ENCODE measurements at places on chromosomes 7 and 10.

DNA sequence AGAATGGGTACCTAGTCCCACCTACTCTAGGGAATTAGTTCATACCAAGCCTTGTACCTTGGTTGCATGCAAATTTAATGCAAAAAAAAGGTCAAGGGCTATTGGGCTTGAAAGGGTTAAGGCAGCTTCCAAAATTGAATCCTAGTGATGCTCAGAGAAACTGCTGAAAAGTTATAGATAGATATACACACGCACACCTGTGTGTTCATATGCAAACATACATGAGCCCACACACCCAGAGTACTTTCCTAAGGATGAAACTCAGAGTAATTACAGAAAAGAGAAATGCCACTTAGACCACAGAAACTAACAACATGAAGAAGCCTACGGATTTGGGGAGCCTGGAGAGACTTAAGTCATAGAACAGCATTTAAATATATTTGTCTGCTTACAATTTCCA lies 1.5 kb downstream of the SLC25A13 start:
- no peak for DNase-seq

GRCh38 chr7:43612599-43613589 lies 30.0 kb downstream of the STK17A start:
- no peak for DNase-seq

GRCh38 chr10:110631934-110632333 lies 12.2 kb upstream of the RBM20 start:
- no peak for DNase-seq

- no peak for DNase-seq
These were observed 2.9 kb upstream of the OSBPL3 start for GRCh38 chr7:24982917-24983316.

- no peak for DNase-seq
These were observed 124.7 kb downstream of the BICC1 start for GRCh38 chr10:58637352-58637751.

- DNase-seq, result peak; percentile 26
These were observed 36.7 kb upstream of the ABLIM1 start for GRCh38 chr10:114694752-114695151.

GRCh38 chr7:134016223-134016941 lies 110.8 kb upstream of the LRGUK start:
- no peak for DNase-seq

DNA sequence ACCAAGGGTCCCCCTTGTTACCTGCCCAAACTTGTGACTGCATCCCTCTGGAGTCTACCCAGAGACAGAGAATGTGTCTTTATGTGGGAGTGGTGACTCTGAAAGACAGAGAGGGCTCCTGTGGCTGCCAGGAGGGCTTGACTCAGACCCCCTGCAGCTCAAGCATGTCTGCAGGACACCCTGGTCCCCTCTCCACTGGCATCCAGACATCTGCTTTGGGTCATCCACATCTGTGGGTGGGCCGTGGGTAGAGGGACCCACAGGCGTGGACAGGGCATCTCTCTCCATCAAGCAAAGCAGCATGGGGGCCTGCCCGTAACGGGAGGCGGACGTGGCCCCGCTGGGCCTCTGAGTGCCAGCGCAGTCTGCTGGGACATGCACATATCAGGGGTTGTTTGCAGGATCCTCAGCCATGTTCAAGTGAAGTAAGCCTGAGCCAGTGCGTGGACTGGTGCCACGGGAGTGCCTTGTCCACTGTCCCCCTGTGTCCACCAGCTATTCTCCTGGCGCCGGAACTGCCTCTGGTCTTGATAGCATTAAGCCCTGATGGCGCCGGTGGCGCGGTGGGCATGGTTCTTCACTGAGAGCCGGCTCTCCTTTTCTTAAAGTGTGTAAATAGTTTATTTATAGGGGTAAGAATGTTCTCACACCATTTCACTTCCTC lies 19.4 kb upstream of the SH2D4B start:
- DNase-seq, result no peak

- DNase-seq, result no peak
These were observed 261.3 kb upstream of the AUTS2 start for GRCh38 chr7:69336976-69337375.

GRCh38 chr7:150389532-150389816 lies 10.3 kb downstream of the ZNF775 start:
- DNase-seq, result no peak

DNA sequence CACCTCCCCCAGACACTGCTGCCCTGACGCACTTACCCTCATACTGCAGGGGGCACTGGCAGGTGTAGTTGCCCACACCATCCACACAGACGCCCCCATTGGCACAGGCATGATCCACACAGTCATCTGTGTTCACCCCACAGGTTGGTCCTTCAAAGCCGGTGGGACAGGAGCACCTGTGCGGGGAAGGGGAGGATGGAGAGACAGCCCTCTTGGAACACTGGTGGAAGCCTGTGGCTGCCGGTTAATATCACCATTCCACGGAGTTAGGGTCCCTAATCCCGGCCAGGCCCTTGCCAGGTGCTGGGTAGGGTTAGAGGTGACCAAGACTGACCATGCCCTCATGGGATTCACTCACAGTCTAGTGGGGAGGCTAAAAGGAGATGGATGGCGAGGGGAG lies 171.8 kb downstream of the SLIT1 start:
- DNase-seq, result no peak

GRCh38 chr10:10780746-10781145 lies 236.9 kb upstream of the CELF2 start:
- no peak for DNase-seq

- no peak for DNase-seq
These were observed 6.6 kb upstream of the BMPR1A start for GRCh38 chr10:86749854-86750253.

DNA sequence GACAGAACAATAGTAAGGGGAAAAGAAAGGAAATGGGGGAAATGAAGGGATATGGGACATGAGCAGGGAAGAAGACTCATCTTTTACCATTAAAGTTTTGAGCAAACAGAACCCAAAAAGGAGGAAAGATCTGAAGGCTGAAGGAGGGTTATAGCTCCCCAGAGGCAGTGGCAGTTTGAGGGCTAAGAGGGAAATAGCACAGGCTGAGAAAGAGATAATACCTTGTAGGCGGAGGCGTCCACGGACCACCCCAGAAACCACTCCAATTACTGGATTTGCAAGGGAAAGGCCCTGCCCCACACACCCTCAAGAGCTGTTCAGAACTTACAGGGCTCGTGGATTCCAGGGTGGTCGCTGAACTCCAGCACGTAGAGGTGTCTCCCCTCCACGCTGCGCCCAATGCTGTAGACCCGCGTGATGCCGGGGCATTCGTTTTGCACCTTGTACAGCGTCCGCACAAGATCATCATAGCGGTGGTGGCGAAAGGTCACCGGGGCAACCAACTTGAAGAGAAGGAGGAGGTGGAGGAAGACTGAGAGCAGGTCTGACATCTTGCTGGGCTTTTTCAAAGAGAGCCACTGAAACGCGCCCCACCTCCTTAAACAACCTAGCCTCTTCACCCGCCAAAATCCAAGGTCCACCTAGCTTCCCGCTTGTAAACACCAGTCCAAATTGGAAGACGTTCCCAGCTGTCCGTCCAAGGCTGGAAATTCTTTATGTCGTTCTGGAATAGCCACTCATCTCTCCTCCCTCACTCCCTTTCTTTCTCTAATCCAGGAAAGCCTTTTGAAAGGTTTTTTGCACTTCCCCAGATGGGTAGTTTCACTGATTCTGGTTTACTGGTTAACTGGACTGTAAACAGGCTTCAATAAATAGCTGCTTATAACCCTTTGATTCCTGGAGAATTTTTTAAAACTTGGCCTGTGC lies at the start of gene CPN1:
TSS of gene CPN1 (minus strand) at position 795 of the 927 bp plus-strand sequence. CDS start at position 551, 244 bp downstream.
- no peak for DNase-seq

- DNase-seq, result no peak
These were observed 64.0 kb downstream of the C10orf143 start for GRCh38 chr10:130046591-130046990.

GRCh38 chr7:100148225-100148558 lies 526 bp upstream of the LAMTOR4 start:
- DNase-seq, result no peak

GRCh38 chr7:82234457-82235049 lies 209.0 kb downstream of the CACNA2D1 start:
- DNase-seq, result no peak

GRCh38 chr10:74150204-74150989 lies at the start of gene AP3M1:
Gene AP3M1, minus strand, starts transcription at chr10:74150828. Its CDS starts 12,449 bp downstream, at chr10:74138379.
- DNase-seq, result peak; percentile 78

GRCh38 chr7:116521046-116521664 lies 3.7 kb upstream of the CAV1 start:
- DNase-seq, result no peak

- no peak for DNase-seq
These were observed 2.5 kb downstream of the CAMK1D start for GRCh38 chr10:12351889-12352288.

DNA sequence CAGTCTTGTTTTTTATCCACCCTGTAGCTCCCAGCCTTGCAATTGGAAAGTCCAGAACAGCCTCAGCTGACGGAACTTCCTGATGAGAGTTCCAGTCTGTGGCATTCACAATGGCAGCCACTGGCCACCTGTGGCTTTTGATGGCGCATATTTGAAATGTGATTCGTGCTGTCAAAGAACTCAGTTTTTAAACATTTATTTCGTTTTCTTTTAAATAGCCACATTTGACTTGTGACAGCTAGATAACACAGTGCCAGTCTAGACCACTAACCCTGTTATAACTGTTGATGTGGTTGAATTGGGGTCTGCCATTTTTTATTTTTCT lies 97.3 kb downstream of the INPP5A start:
- DNase-seq, result no peak

GRCh38 chr10:75395932-75396630 lies 5.5 kb downstream of the ZNF503 start:
- DNase-seq, result no peak

DNA sequence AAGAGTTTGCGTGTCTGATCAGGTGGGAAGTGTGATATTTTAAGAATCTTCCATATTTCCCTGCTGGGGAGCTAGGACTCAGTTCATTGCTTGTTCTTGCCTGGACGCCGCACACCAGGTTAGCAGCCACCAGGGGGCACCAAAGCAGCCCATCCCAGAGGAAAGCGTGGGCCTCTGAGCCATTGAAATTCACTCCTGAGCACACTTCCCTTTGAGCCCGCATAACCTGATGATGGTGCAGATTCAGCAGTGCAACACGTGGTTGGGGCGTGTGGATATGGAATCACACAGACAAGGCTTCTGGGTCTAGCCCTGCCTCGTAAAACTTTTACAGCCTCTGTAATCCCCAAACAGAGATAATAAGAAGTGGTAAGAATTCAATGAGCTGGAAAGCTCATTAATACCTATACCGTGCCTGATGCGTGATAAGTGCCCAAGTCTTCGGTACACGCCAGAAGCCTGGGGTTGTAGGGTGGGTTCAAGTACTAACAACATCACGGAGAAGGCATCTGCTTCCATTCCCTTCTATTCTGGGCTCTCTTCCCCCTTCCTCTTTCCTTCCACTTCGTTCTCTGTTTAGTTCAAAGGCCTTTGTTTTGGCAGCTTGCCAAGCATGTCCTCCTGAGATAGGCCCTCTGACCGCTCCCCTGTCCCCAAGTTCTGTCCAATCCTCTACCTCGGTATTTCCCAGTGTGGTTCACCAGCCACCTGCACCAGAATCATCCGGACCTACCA lies 130.1 kb upstream of the KMT2E start:
- peak; percentile 81 for DNase-seq

- DNase-seq, result peak; percentile 67
These were observed 95.8 kb downstream of the HIP1 start for GRCh38 chr7:75642810-75643486.

DNA sequence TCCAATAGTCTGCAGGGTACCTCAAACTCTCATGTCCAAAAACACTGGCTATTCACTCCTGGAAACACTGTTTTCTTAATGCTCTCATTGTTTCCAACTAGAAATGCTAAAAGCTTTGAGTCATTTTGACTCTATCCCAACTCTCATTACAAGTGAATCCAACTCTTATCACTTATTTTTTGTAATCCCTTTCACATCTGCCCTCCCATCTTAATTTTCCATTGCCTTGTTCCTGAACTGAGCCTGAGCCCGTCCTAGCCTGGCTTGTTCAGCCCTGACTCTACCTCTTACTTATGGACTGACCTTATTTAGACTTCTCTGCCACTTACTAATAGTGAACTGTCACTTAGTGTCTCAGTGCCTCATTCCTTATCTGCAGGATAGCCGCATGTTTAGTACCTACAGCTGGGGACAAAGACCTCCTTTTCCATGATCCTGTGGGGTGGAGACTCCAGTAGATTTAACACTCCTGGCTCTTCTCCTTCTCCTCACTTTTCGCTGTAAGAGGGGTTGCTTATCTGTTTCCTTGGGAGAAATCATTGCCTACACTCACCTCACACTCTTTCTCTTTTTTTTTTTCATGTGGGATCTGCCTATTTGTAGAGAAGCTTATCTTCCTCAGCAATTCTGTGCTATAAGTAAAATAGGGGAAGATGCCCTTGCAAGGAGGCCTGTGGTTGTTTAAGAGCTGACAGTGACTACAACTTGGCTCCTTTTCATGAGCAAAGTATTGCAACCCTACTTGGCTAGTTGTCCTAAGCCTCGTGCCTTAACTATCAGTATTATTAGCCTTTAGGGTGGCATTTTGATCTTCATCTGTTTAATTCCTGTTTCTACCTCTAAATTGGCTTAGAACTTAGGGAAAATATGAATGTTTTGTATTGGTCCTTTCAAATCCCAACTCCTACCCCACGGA lies 56.4 kb downstream of the SLC16A12 start:
- no peak for DNase-seq

- DNase-seq, result no peak
These were observed 298.7 kb upstream of the NRG3 start for GRCh38 chr10:81576336-81576735.

DNA sequence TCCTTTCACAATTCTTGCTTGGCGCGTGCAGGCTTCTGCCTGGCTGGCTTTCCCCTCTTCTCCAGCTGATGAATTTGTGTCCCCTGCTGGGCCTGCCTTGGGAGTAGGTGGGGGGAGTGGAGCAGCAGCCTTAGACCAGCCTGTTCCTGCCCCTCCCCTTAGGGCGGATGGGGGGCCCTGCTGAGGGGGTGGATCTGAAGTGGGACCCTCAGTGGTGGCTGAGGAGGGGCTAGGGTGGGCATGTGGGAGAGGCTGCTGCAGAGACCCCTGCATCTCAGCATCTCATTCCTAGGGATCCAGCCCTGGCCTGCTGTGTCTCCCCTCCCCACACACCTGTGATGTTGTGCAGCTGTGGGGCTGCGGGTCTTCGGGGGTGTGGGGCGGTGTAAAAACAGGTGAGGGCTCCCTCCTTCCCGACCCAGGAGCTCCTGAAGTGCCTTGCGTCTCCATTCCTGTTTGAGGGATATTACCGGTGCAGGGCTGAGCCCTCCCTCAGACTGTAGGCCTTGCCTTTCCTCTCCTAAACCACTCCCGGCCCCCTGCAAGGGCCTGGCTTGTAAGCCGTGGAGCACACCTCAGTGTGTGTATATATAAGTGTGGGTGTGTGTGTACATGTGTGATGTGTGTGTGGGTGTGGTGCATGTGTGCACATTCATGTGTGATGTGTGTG lies 24.7 kb downstream of the ADCYAP1R1 start:
- DNase-seq, result no peak

GRCh38 chr10:44198780-44199097 lies 186.2 kb downstream of the CXCL12 start:
- no peak for DNase-seq

Measured in activated CD8-positive, alpha-beta memory T cell treated with anti-CD3 and anti-CD28 coated beads, Interleukin-2, amount 50 U/mL, for 4 hours (primary cell).